Frontal cortex (tissue), 4 donors: ENCODE measurements at places on chromosomes 16 and 17. TPM values are rescaled to one million over a fixed set of nuclear protein-coding genes. Genes with fewer than 3 reads are reported as not detected.

DNA sequence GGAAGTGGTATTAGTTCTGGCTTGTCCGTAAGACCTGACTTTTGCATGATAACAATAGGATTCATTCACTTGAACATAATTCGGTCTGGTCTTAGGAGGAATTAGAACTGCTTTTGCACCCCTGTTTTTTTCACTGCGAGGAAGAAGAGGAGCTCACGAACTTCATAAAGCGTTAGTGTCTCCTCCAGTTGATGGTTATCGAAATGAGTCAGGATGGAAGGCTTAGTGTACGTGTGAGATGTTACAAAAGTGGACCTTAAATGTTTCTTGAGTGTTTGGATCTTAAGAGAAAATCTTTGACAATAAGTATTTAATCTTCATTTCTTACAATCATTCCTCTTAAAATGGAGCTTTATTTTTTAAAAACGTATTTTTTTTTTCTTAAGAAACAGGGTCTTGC, 52.8 kb downstream of the USP10 start:
- no peak for DNase-seq

GRCh38 chr17:14407541-14407940, 106.7 kb downstream of the HS3ST3B1 start:
- DNase-seq, result no peak

- DNase-seq, result no peak
Observed at GRCh38 chr17:73247726-73248125, 14.0 kb downstream of the CPSF4L start.

ZP2 gene
- total RNA-seq, result not detected
